Astrocyte (in vitro differentiated cells and primary cell): ENCODE measurements at places on chromosomes 6 and 20.
A peak's percentile ranks its signal among the peaks of the same experiment; 100 is the strongest.

DNA sequence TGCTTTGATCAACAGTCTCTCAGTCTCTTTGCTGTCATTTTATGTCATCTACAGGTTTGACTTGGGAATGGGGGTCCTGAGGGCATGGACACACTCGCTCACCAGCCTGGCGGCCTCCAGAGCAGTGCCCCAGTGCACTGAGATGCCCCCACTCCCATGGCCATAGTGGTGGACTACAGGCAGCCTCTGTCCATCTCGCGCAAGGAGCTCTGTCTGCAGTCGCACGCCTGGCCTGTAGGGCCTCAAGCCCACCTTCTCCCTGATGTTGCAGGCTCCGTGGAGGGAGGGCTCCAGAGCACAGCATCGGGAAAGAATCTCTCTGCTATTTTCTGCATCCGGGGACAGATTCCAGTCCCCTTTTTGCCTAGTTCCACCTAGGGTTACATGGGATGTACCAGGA, 22.6 kb downstream of the DDO start:
- no peak for DNase-seq

DNA sequence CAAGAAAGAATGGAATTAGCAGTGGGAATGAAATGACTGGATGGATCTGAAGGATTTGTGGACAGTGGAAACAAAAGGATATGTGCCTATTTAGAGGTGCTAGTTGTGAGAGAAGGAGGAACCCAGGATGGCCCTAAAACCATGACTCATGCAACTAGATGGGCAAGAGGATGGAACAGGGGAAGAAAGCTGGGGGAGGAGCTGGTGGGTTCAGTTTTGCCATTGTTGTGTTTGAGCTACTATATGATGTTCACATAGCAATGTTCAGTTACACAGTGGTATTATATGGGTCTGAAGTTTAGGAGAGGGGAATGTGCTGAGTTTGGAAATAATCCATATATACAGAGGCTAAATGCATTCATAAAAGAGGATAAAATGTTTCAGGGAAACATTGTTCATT, 125.7 kb upstream of the SSTR4 start:
- no peak for DNase-seq

DNA sequence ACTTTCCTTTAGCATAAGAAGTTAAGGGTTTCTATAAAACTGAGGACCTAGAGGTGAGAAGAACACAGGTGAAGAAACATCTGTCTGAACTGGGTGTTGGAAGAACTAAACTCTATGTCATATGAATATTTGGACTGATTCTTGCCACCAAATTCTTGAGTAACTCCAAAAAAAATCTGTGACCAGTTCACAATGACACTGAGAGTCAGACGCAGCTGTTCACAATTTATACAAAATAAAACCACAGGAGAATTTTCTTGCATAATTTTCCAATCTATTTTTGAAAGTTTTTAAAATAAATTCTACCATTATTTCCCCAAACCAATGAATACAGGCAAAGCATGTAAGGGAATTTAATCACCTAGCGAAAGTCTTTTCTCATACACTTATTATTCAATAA, 148.1 kb upstream of the TCF21 start:
- DNase-seq, result no peak

- peak; percentile 50 for DNase-seq
Measured at GRCh38 chr20:53950031-53950430, 120.4 kb downstream of the BCAS1 start.
